ENCODE measurements at places on chromosomes 7 and 10.
A peak's percentile ranks its signal among the peaks of the same experiment; 100 is the strongest.

- no peak for DNase-seq
Measured at GRCh38 chr7:101112233-101112632, 14.7 kb upstream of the SERPINE1 start.

DNA sequence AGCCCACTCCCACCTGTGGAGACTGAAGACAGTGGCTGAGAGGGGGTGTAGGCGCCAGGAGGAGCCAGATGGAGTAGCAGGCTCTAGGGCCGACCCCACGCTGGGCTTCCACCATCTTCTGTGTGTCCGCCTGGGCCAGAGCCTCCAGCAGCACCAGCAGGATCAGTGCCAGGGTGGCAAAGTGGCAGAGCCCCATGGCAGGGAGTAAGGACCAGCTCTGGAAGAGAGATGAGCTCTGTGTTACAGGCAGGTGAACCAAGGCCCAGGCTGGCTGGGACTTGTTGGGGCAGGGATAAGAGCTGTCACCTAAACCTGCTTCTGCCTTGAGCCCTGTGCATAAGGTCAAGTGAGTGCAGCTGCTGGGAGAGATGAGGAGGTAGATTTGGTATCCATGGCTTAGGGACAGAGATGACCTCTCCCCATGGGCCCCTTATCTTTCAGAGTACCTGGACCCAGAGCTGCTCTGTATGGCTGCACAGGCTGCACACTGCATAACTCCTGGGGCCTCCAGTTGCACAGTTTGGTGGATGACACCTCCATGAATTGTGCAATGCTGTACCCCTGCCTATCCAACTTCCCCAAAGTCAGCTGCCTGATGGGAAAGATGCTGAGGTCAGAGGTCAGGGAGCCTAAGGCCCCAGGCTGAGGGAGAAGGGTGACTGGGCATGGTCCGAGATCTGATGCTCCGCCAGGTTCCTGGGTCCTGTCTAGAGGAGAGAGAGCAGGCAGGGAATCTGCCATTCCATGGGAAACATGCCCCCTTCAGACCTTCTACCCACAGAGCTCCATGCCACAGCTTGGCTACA is 7.4 kb upstream of the SAMD8 start:
- DNase-seq, result no peak

- DNase-seq, result no peak
Measured at GRCh38 chr7:105639667-105640493, 58.6 kb upstream of the EFCAB10 start.

DNA sequence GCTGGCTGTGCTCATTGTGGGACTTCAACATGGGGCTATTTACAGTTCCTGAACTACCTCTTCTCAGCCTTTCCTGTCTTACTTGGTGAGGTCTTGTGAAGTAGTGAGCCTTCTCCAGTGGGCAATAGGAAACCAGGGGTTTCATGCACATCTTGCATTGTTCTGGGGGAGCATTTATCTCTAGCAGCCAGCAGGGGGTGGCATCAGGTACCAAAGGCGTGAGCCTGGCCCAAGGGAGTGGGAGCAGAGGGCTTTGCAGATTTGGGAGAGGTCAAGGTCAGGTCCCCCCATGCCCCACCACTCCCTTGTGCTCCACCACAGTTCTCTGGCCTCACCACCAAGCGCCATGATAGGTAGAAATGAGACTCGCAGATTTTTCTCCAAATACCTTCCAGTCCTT is 85.4 kb upstream of the NPTX2 start:
- DNase-seq, result no peak

GRCh38 chr10:124628676-124629021 is 115.5 kb downstream of the FAM53B start:
- no peak for DNase-seq

DNA sequence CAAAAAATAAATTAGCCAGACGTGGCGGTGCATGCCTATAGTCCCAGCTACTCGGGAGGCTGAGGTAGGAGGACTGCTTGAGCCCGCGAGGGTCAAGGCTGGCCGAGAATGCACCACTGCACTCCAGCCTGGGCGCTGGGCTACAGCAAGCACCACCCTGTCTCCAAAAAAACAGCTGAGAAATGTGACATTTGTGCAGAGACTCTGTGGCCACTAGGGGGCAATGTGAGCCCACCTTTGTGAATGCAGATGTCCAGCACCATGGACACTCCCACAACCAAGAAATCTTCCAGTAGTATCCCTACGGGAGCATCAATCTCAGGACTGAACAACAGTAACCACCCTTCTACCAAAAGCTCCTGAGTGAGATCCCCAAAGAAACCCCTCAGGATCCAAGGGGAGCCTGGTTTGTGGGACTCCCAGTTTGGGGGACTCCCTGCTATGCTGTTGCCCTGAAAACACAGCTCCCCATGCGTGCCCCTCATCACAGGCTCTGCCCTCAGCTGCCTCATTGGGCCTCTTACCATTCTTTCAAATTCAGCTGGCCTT is 6.2 kb upstream of the AHCYL2 start:
- peak; percentile 89 for DNase-seq

DNA sequence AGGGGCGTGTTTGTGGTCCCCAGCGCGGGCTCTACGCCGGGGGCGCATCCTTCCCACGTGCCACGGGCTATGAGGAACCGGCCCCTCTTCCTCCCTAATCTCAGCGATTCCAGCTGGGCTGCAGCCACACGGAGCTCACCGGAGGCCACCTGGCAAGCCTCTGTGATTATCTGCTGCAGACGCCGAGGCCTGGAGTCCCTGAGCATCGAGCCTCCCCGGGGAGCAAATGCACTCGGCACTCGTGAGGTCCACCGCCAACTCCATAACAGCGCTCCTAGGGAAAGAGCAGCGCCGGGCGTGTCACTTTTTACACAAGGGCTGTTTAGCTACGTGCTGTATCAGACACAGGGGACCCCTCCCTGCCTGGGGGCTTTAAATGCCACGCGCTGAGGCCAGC is 101.2 kb downstream of the DYNC2I1 start:
- DNase-seq, result no peak

DNA sequence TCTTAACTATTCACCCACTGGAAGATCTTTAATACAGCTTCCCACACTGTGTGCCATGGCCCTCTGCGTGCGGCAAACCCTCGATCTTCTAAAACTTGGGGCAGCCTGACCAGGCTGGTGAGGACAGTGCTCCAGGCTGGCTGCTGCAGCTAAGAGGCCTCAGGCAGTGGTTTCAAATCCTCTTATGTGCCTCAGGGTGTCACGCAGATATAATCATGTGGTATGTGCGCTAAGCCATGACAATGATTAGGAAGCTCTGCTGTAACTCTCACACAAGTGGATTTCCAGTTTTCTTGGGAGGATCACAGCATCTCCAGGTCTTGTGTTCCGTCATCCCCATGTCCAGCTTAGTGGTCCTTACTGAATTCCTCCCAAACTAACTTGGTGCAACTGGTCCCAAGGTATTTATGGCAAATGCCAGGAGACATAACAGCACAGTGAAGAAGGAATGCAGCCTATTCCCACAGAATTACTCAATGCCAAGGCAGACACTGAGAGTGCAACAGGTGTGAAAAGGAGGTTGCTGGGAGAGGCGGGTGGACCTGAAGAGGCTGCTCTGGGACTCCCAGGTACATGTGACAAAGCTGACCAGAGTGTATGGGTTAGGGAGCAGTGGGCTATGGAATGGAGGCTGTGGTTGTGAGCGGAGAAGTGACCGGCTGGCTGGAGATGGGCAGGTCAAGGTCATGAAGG is 2.3 kb downstream of the HPS1 start:
- no peak for DNase-seq

DNA sequence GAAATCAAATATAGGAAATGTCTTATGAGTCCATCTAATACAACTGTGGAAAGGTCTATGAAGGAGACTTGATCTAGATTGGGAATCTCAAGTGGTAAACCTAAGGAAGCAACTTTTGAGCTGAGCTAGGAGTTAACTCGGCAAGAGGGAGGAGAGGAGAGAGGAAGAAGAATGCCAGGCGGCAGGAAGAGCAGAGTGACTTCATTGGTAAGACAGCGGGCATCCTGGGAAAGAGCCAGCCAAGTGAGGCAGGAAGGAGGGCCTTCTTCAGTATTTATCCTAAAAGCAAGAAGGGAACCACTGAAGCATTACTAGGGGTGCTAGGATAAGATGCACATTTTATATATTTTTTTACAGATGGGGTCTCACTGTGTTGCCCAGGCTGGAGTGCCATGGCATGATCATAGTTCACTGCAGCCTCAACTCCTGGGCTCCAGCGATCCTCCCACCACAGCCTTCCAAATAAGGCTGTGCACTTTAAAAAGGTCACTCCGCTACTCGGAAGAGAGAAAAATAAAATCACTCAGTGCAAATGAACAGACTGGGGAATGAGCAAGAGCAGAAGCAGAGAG is 2.0 kb downstream of the BCL7B start:
- DNase-seq, result no peak

DNA sequence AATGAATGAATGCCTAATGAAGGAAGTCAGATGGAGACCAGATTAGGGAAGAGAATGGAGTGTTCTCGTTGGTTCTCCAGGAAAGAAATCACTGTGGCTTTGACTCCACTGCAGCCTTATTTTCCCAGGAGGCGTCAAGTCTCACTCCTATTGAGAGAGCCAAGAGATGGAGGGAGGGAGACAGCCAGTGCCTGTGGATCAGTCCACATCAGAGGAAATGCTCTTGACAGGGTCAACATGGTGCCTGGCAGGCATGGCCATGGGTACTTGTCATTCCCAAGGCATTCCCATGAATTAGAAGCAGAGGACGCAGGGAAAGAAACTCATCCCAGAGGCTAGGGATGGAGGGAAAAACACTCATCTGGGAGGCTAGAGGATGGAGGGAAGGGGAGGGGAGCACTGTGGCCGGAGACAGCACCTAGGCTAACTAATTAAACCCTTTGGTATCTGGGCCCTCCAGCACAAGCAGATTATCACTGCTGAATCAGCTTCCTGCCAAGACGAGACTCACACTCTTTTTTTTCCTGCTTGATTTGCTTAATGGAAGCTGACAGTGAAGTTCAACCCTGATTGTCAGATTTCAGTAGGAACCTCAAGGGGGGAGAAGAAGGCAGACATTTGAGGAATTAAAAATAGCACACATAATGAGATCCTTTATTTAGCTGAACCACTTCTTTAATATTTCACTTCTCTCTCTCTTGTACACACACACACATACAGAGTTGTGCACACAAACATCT is 1233.2 kb upstream of the AUTS2 start:
- DNase-seq, result no peak

Data from spleen (tissue), 13 donors.